ENCODE measurements at places on chromosomes 1 and 21.

- no peak for DNase-seq
Observed at GRCh38 chr1:100469578-100469977, 68.4 kb upstream of the GPR88 start.

DNA sequence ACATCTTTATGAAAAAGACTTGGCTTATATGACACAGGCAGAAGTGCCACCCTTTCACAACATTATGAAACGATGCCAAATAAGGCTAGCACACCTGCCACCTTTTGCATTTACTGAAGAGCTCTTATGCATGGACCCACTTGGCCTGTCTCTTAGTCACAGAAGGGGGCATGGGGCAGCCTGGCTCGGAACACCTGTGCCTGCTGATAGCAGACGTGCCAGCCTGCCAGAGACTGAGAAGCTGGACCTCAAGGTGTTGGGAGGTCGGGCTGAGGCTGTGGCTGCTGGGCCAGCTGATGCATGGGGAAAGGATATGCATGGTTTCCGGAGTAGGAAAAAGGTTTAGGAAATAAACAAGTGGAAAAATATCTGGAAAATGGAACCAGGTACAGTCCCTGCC lies 21.5 kb downstream of the RCAN1 start:
- DNase-seq: no peak

DNA sequence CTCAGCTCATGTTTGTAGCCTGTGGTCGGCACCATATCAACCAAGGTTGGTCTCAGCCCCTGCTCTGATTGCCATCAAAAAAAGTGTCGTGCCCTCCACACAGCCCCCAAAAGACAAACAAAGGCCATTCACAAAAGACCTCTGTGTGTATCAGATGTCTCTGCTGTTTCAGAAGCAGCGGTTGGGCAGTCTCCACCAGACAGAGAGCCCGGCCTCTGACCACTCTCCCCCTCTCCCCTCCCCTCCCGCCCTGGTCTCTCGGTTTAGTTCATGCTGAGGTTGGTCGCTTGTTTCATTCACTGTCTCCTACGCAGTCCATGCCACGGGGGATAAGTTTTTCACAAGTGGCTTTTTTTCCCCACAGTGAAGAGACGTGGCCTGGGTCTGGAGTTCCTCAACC lies 27.1 kb downstream of the ACTA1 start:
- DNase-seq: no peak

DNA sequence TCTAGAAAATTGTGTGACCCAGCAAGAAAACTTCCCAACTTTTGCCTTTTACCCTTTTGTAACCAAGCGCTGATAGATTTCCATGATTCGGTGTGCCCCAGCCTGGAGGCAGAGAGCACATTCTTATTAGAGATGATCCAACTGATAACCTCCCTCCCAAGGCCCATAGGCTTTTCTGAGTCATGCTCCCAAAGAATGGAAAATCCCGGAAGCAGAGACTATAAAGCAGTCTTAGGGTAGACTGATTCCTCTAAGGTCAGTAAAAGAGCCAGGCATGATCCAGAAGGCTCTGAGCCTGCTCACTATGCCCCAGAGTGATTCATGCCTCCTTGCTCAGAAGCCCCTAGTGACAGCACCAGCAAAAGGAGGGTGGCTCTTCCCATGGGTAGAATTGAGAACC lies 4.3 kb downstream of the CAMK1G start:
- DNase-seq: no peak

All from activated effector memory CD4-positive, alpha-beta T cell treated with anti-CD3 and anti-CD28 coated beads, Interleukin-2, amount 50 U/mL, for 16 hours (primary cell).